Bronchus fibroblast of lung (primary cell): ENCODE measurements at places on chromosomes 13 and 19. TPM values are rescaled to one million over a fixed set of nuclear protein-coding genes. Genes with fewer than 3 reads are reported as not detected.

Gene INSL3
- not detected in 2 replicates for total RNA-seq

Gene LILRB5
- not detected in 2 replicates for total RNA-seq

Gene C5AR2
- 0.30 TPM in 1 of 2 replicates, not detected in the other for total RNA-seq

Gene EDDM13
- total RNA-seq = not detected in 2 replicates

Gene KASH5
- not detected in 2 replicates for total RNA-seq

Gene LILRA6
- total RNA-seq = not detected in 2 replicates

Gene VSTM1
- not detected in 2 replicates for total RNA-seq

Gene SYT3
- total RNA-seq = 0.15 TPM in 1 of 2 replicates, not detected in the other

Gene TMIGD2
- total RNA-seq = not detected in 2 replicates

Gene TLE6
- 0.17 and 0.30 TPM in 2 replicates for total RNA-seq

Gene HIF3A
- total RNA-seq = 9.1 and 10.7 TPM in 2 replicates

Gene ARHGAP33
- total RNA-seq = 6.5 and 14.1 TPM in 2 replicates

Gene ZNF813
- 2.4 and 2.8 TPM in 2 replicates for total RNA-seq

Gene POLD1
- 65.6 and 72.8 TPM in 2 replicates for total RNA-seq

Gene DHDH
- not detected in 2 replicates for total RNA-seq

Gene PNMA8A
- total RNA-seq = 3.7 and 3.9 TPM in 2 replicates

Gene NXNL1
- total RNA-seq = not detected in 2 replicates

Gene THSD8
- not detected in 2 replicates for total RNA-seq

Gene ZNF548
- total RNA-seq = 7.1 and 9.1 TPM in 2 replicates

Gene DMWD
- total RNA-seq = 24.2 and 28.2 TPM in 2 replicates

Gene WASF3
- total RNA-seq = 2.8 and 3.5 TPM in 2 replicates

Gene ZNF787
- 13.6 and 17.5 TPM in 2 replicates for total RNA-seq

Gene CEACAM1
- not detected in 2 replicates for total RNA-seq

Gene WDR87
- total RNA-seq = not detected in 2 replicates

Gene SHC2
- total RNA-seq = 0.30 and 0.34 TPM in 2 replicates

Gene CLEC17A
- not detected in 2 replicates for total RNA-seq

Gene NDFIP2
- 17.1 and 18.7 TPM in 2 replicates for total RNA-seq

Gene ZNF723
- total RNA-seq = not detected in 2 replicates

Gene ZNF439
- 3.0 and 3.1 TPM in 2 replicates for total RNA-seq

Gene MEIS3
- total RNA-seq = 6.7 and 7.7 TPM in 2 replicates

Gene IGFL3
- total RNA-seq = not detected in 2 replicates

Gene EFNA2
- not detected in 2 replicates for total RNA-seq

Gene FFAR3
- total RNA-seq = not detected in 2 replicates

Gene PRR12
- total RNA-seq = 4.9 and 6.2 TPM in 2 replicates

Gene CBY2
- total RNA-seq = not detected in 2 replicates

Gene FXYD1
- 0.50 and 1.8 TPM in 2 replicates for total RNA-seq

Gene KLK5
- total RNA-seq = not detected in 2 replicates

Gene FAM216B
- total RNA-seq = not detected in 2 replicates

Gene KLK3
- total RNA-seq = not detected in 2 replicates

Gene CACNG7
- 0.17 and 0.74 TPM in 2 replicates for total RNA-seq

Gene ZC3H4
- total RNA-seq = 26.3 and 28.7 TPM in 2 replicates
